RCC 7860 (cell line): ENCODE measurements at places on chromosomes 7 and 10.

- no peak for DNase-seq
Measured at GRCh38 chr10:124605856-124606812, 138.0 kb downstream of the FAM53B start.

- DNase-seq, result peak; percentile 58
Measured at GRCh38 chr10:12710594-12711349, 290.7 kb downstream of the CCDC3 start.

GRCh38 chr7:43869867-43870240, 537 bp upstream of the MRPS24 start:
- peak; percentile 85 for DNase-seq

GRCh38 chr10:44125879-44126278, 259.0 kb downstream of the CXCL12 start:
- peak; percentile 25 for DNase-seq

DNA sequence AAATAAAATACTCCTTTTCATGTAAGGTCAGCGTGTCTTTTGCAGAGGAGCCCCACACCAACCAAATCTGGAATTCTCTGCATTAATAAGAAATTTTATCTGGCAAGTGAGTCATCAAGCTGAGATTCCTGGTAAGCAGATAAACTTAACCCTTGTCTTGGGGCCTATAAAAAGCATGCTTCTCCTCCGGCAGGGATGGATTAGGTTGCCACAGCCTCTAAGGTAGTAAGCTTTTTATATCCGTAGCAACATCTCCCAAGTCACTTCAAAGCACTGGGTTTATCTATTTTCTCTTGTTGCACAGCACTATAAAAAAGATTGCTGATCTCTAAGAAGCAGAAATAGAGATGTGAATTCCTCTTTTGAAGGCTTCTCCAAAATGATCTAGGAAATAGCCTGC, 202.8 kb upstream of the NOBOX start:
- no peak for DNase-seq

- no peak for DNase-seq
Measured at GRCh38 chr7:149071182-149071635, 19.3 kb downstream of the ZNF786 start.

DNA sequence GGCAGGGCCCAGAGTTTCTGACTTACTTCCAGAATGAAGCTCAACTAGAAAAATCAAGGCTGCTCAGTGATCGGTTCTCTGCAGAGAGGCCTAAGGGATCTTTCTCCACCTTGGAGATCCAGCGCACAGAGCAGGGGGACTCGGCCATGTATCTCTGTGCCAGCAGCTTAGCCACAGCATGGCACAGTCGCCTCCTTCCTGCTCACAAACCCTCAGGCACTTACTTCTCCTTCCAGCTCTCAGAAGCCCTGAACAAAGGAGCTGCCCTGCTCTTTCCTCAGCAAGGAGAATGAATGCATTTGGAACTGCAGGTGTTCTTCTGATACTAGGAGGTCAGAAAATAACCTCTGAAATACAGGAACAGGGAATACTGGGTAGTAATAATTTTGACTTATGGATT, 219.7 kb upstream of the PRSS1 start:
- DNase-seq, result no peak

DNA sequence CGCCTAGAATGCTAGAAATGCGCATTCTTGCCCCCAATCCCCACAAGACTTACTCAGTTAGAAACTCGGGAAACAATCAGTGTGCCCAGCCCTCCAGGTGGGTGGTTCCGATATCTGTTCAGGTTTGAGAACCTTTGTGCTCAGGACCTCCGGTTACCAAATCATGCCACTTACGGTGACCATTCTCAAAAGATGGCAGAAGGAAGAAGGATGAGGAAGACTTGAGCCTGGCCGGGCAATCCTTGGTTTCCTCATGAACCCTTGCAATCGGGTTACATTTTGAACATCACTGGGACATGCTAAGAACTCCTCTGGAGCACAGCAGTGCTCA, 52.1 kb downstream of the RBM17 start:
- DNase-seq, result no peak

DNA sequence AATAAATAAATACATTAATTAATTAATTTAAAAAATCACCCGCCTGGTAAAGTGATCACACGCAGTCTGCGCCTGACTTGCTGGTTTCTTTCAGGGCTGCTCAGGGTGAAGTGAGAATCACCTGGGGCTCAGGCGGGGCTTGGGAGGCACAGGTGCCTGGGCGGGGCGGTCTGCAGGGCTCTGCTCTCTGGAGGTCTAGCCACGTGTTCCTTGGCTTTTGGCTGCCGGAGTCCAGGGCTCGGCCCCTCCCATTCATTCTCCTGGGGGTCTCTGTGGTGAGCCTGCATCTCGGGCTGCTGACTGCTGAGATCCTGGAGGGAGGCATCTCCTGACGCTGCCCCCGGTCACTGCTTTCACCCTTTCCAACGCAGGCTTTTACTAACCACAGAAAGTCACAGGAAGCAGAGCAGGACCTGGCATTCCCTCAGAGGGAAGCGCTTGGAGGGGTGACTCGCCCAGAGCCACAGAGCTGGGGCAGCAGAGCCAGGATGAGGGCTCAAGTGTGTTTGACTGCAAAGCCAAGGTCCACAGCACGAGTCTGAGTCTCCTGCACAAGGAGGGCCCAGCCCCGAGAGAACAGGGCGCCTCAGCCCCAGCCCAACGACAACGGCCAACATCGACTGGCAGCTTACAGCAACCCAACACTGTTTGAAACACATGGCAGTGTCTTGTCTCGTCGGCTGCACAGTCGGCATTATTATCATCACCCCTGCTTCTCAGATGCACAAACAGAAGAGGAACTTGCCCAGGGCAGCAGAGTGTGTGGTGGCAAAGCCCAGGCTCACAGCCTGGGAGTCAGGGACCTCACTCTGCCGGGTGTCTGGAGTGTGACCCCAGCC, 22.4 kb upstream of the MNX1 start:
- no peak for DNase-seq

- peak; percentile 99 for DNase-seq
Measured at GRCh38 chr10:34758447-34758996, 56.6 kb downstream of the PARD3 start.
